ENCODE measurements at places on chromosomes 1 and 21.

- DNase-seq, result no peak
These were observed 76.8 kb downstream of the GLIS1 start for GRCh38 chr1:53662169-53662568.

DNA sequence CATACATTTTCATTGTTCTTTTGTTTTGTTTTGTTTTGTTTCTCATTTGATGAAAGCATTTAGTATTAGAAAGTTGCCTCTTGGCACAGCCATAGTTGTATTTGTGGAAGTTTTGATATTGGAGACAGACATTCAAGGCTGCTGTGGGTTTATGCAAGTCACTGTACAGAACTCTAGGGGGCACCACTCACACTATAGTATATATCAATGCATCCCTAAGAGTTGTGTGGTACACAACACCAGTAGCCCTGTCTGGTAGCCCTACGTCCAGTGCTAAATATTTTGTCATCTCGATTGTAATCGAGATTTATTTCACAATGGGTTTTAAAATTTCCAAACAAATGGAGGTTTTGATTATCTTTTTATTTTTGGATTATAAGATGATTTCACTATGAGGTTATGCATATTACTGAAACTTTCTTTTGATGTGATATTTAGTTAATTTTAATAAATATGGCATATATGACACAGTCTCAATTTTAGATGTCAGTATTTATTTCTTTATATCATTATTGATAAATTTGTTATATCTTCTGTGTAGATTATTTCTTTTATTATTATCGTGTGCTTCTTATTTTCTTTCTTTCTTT, 112.2 kb downstream of the NR5A2 start:
- DNase-seq, result no peak

GRCh38 chr1:46657775-46658174, 10.4 kb downstream of the ATPAF1 start:
- DNase-seq, result no peak

GRCh38 chr1:230430499-230430898, 4.4 kb upstream of the PGBD5 start:
- DNase-seq, result no peak

DNA sequence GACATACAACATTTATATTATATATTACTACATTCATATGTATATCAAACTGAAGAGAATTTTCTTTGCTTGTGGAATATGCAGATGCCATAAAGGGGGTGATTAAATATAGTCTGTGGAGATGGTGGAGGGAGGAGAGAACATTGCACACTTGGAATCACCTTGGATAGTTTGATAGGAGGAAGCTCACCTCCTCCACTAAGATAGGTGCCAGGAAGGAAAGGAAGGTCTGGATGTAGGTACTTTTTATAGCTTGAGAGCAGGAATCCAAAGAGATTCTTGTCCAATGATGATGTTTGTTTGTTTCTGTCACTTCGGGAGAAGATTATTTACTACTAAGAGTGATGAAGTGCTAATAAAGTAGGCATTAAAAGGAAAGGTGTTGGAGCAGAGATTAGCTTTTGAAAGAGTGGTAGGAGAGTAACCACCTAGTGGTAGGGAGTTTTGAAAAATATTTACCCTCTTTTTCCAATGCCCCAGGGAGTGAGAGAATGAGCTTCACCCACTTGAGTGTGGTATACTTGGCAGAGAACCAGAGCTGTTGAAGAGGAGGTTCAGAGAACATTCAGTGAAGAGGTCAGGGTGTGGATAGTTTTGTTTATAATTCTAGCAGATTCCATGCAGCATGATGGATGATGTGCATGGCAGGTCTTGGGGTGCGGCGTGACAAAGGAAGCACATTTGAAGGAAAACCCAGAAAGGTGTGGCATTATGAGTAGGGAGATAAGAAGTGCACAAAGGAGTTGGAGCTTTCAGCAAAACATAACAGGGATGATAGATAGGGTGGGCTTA, 145.0 kb downstream of the PATJ start:
- DNase-seq, result no peak

DNA sequence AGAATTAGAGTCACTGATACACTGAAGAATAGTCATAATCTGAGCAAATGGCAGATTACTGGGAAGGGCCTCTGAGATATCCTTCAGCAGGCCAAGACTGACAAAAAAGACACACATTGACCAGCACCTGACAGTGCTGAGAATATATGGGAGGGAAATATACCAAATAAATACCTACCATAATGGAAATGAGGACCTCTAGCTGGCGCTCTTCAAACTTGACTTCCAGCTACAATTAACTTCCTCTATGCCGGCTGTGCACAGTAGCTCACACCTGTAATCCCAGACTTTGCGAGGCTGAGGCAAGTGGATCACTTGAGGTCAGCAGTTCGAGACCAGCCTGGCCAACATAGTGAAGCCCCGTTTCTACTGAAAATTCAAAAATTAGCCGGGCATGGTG, 69.5 kb downstream of the NPHS2 start:
- no peak for DNase-seq

DNA sequence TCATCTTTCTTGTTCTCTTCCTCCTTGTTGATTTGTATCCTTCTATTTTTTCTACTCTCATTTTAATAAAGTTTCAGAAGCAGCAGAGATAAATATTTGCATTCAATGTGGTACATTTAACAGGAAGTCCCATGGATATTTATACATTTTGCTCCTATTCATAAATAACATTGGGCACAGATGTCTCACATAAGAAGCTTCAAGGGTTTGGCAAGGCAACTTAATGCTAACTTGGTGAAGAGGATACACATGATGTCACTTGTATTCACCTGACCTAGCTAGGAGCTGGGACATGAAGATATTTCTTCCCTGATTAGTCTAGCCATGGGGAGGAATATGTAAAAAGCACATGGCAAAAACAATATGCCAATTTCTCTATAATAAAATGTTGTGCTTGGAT, 65.1 kb upstream of the DUSP10 start:
- DNase-seq, result no peak

GRCh38 chr1:119052267-119052666, 64.1 kb upstream of the TBX15 start:
- DNase-seq, result no peak

- no peak for DNase-seq
These were observed 64.9 kb upstream of the ZBTB40 start for GRCh38 chr1:22386774-22387173.

- DNase-seq, result peak; percentile 70
These were observed 24.2 kb upstream of the SYDE2 start for GRCh38 chr1:85224734-85225623.

DNA sequence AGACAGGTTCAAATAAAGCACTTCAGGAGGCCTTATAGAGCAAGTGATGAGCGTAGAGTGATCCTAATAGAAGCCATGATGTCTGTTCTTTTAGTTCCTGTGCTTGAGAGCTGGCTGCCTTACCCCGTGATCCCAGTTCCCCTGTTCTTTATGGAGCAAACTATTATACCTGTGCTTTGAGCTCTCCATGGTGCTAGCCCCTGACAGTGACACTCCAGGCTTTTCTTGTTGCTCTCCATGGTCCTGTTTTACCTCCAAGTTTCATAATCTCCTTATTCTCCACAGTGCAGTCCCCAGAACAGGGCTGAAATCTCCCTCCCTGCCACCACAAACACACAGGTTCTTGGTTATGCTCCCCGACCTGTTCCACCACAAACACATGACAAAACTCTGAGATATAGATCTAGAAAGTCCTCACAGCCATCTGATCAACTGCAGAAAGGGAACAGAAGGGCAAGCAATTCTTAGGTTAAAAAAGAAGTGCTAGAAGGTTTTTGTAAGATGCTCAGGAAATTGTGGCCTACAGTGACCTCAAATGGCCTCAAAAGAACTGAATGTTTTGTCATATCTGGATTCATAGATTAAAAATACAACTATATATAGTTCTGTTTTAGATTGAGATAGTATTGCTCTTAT, 6.0 kb downstream of the CADM3 start:
- DNase-seq, result peak; percentile 73

- DNase-seq, result no peak
These were observed 46.7 kb downstream of the ZBTB18 start for GRCh38 chr1:244097523-244098405.

GRCh38 chr1:30648408-30649000, 74.9 kb downstream of the MATN1 start:
- no peak for DNase-seq

Measured in WTC11 (cell line).